ENCODE measurements at places on chromosomes 1 and 21. TPM values are rescaled to one million over a fixed set of nuclear protein-coding genes. Genes with fewer than 3 reads are reported as not detected.

DNA sequence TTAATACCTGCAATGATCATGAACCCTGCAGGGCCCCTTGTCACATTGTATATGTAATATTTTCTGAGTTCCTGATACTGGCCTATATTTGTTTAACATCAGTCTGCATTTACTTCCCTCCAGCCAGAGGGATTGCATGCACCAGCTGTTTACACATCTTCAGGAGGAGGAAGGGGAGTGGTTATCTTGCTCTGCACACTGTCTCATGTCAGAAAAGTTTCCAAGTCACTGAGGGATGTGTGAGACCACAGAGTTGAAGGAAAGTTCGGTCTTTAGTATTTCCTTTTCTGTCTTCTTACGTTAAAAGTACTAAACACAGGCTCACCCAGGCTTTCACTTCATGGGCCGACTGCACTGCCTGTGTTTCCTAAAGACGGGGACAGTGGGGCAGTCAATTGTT, 574.1 kb downstream of the LMO4 start:
- no peaks in the 10 kb centered on the region for H3K36me3 ChIP-seq
- H3K4me3 ChIP-seq, result no peak overlapping the region
- peak; percentile 59 for DNase-seq
- peak overlapping the region; percentile 1 for H3K27ac ChIP-seq
- peaks cover 12% of the 10 kb centered on the region for H3K4me1 ChIP-seq

FLG2 gene
- polyA plus RNA-seq, result 0.06 TPM

LCE2A gene
- polyA plus RNA-seq, result not detected

DNA sequence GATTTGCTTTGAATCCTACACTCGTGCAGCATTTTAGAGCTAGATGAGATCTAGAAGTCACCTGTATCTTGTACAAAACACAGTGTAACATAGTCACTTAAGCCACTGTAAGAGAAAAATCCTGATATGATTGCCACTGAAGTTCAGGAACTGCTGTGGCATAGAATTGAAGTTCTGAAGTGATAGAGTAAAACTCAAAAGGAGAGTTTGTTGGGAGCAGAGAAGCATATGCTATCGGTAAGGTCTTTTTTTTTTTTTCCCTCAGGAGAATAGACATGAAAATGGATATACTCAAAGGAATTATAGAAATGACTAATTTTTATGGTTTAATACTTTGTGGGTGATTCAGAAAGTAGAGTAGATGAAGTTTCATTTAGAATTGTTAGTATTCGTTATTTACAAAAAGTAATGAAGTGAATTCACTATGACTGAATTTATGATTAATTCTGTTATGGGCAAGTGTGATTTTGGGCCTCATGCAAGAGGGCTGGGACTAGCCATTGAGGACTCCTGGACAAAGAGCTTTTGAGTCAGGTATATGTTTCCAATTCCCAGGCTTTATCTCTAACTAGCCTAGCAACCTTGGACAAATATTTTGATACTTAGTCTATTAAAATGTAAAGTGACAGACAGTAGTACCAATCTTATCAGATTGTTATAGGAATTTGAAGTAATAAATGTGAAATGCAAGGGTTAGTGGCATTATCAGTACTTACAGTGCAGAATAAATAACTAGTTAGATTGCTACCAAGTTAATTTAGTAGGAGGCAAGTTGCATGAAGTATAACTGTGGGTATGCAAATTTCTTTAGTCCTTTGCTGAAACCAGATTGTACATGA, 3.1 kb downstream of the KCTD3 start:
- peak; percentile 58 for DNase-seq
- peaks cover 3% of the 10 kb centered on the region for H3K36me3 ChIP-seq
- peak overlapping the region; percentile 83 for H3K4me3 ChIP-seq
- H3K27me3 ChIP-seq, result no peaks in the 10 kb centered on the region

DNA sequence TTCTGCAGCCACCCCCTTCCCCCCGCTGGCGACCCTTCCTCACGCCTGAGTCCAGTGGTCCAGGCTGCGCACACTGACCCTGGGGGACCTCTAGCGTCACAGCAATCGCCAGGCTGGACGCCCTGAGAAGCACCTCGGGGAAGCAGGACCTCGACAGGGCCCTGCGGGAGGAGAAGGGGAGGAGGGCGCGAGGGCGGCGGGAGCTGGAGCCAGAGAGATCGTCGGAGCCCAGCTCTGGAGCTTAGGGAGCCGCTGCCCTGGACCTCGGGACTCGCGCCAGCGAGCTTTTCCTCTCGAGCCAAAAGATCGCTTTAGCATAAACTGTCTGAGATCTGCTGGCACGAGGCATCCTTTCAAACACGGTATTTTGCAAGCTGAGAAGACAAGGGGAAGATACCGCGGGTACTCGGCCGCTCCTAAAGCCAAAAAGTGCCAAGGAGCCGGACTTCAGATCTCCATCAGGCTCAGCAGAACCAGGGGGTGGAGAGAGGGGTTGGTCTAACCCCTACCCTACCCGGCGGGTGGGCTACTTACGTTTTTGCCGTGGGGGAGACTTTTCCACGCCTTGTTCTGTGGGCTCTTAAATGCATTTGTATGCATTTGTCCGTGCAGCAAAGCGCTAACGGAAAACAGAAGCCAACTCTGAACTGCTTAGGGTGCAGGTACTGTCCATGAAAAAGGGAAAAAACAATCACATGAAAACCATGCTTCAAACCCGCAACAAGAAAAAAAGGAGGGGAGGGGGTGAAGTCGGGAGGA, 586 bp downstream of the COL24A1 start:
- DNase-seq, result no peak
- H3K27ac ChIP-seq, result peak overlapping the region; percentile 48
- peaks cover 9% of the 10 kb centered on the region for H3K4me1 ChIP-seq

DNA sequence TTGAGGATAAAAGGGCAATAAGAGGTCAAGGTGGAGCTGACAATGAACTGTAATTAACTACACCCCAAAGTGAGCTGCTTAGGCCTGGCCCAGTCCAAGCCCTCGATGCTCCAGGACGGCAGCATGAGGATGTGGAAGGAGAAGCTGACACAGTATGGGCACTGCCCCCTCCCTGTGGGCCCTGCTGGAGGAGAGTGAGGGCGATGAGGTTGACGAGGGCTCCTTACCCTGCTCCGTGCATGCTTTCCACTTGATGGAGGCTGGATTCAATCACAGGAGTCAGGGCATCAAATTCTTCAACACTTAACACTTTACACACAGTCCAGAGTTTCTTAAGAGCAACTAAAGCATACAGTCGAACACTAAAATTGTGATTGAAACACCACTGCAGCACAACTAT, 32.4 kb downstream of the COA6 start:
- H3K36me3 ChIP-seq, result peaks cover 21% of the 10 kb centered on the region
- H3K27ac ChIP-seq, result no peak overlapping the region
- H3K4me1 ChIP-seq, result no peaks in the 10 kb centered on the region
- no peaks in the 10 kb centered on the region for H3K27me3 ChIP-seq
- DNase-seq, result no peak
- no peak overlapping the region for H3K4me3 ChIP-seq

DNA sequence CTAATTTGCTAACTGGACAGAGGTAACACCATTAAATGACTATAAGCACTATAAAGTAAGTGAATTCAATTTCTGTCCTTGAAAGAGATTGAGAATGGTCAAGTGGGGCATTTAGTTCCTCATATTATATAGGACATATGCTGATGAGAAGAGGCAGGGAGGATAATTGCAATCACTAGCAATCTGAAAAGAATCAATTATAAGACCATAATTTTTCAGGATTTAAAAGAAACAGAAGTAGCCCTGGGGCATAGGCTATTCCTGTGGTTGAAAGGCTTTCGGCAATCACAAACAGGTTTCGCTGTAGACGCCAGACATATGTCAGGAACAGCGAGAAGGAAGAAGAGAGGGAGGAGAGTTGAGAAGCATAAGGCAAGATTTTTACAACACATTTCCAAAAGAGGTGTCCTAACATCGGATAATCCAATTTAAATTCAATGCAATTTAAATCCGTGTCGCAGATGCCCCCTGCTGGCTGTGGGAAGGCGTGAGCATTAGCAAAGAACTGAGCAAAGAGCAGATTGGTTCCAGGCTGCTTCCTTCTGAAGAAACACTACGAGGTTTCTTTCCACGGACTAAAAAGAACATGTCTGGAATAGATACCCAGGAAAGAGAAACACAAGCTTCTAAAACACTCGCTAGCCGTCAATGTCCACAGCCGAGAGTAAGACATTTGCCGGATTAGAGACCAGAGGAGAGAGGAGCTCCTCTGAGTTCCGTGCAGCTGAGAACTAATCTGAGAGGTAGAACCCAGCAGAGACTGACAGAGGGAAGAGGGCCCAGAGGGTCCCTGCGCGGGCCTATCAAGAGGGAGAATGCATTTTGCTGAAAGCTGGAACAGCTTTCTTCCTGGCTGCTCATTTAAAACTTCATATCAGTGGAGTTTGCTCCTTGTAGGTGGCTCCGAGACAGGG, 27.9 kb downstream of the RGS5 start:
- no peaks in the 10 kb centered on the region for H3K36me3 ChIP-seq
- no peak overlapping the region for H3K27ac ChIP-seq
- DNase-seq, result peak; percentile 32
- H3K4me3 ChIP-seq, result no peak overlapping the region
- H3K4me1 ChIP-seq, result no peaks in the 10 kb centered on the region

OR2AK2 gene
- polyA plus RNA-seq, result not detected

DNA sequence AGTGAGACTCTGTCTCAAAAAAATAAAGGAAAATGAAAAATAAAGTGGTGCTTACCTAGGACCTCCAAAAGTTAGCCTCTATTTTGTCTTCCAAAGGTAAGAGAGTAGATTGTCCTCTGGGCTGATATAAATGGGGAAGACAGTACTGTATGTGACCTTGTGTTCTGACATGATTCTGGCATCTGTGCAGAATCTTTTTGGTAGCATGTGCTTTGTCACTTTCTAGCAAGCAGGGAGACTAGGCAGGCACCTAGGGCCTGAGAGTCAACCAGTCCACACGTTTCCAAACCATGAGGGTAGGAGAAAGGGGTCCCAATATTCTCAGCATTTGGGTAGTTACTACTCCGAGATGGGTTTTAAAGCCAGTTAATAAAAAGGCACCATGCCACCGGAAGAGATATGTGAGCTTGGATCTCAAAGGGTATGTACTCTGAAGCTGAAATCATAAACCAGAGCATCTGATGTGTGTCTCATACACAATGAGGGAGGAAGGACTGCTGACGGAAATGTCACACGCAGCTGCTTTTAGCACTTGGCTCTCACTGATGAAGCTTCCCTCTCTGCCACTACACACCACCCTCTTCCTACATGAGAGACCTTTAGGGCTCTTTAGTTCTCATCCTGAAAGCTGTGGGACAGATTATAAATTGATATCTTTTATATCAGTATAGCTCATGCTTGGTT, 27.0 kb upstream of the SLC16A1 start:
- H3K27ac ChIP-seq, result no peak overlapping the region
- H3K4me1 ChIP-seq, result no peaks in the 10 kb centered on the region
- H3K27me3 ChIP-seq, result no peaks in the 10 kb centered on the region
- no peaks in the 10 kb centered on the region for H3K36me3 ChIP-seq

- DNase-seq, result peak; percentile 11
- H3K4me3 ChIP-seq, result no peak overlapping the region
These were observed 107.3 kb upstream of the RUNX3 start for GRCh38 chr1:25037174-25038074.

C1QC gene
- polyA plus RNA-seq, result 79.1 TPM

NOS1AP gene
- polyA plus RNA-seq, result 2.7 TPM

DNA sequence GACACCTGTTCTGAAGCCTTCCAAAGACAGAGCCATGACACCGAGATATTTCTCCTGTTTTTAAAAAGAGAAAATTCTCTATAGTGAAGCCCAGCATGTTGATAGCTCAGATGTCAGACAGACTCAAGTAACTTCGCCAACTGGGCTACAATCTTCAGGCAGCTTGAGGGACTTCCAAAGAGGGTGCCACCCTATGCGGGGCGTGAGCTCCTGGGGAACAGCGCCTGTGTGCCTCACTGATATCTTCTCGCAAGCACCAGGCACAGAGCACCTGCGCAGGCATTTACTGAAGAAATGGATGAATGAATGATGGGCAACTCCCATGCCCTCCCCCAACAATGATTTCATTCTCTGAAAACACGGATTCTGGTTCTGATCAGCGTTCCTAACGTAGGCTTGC, 17.6 kb downstream of the RIPK4 start:
- H3K4me1 ChIP-seq, result peaks cover 28% of the 10 kb centered on the region
- H3K36me3 ChIP-seq, result peaks cover 84% of the 10 kb centered on the region
- H3K27ac ChIP-seq, result no peak overlapping the region
- H3K4me3 ChIP-seq, result no peak overlapping the region
- H3K27me3 ChIP-seq, result no peaks in the 10 kb centered on the region
- DNase-seq, result no peak

TMEM52 gene
- 18.5 TPM for polyA plus RNA-seq

MATN1 gene
- 0.30 TPM for polyA plus RNA-seq

GRCh38 chr1:1567891-1568291, 6.8 kb downstream of the SSU72 start:
- H3K36me3 ChIP-seq, result peaks cover 44% of the 10 kb centered on the region
- no peak overlapping the region for H3K4me3 ChIP-seq
- no peak for DNase-seq
- no peaks in the 10 kb centered on the region for H3K27me3 ChIP-seq
- peaks cover 1% of the 10 kb centered on the region for H3K4me1 ChIP-seq
- H3K27ac ChIP-seq, result no peak overlapping the region

DNA sequence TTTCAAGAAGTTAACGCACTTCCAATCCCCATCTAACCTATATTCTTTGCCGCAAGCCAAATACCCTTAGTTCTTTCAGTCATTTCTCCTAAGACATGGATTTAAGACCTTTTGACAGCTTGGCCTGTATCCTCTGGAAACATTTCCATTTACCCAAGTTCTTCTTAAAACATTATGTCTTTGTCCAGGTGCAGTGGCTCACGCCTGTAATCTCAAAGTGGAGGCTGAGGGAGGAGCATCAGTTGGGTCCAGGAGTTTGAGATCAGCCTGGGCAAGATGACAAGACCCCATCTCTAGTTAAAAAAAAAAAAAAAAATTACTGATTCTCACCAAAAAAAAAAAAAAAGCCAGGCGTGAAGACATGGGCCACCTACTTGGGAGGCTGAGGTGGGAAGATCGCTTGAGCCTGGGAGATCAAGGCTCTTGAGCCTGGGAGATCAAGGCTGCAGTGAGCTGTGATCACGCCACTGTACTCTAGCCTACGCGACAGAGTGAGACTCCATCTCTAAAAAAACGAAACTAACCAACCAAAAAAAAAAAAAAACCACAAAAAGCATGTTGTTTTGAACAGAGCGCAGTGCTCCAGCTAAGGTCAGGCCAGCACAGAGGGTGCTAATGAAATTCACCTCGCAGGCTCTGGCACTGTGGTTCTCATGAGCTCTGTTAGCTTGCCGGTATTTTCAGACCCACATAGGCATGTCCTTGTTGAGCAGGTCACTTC, 36.0 kb downstream of the NUAK2 start:
- no peaks in the 10 kb centered on the region for H3K36me3 ChIP-seq
- H3K27me3 ChIP-seq, result no peaks in the 10 kb centered on the region
- DNase-seq, result no peak

GRCh38 chr21:34887725-34888568, 161.2 kb downstream of the RUNX1 start:
- peaks cover 24% of the 10 kb centered on the region for H3K4me1 ChIP-seq
- peak; percentile 57 for DNase-seq
- peaks cover 44% of the 10 kb centered on the region for H3K27me3 ChIP-seq

MYOC gene
- 0.60 TPM for polyA plus RNA-seq

DNA sequence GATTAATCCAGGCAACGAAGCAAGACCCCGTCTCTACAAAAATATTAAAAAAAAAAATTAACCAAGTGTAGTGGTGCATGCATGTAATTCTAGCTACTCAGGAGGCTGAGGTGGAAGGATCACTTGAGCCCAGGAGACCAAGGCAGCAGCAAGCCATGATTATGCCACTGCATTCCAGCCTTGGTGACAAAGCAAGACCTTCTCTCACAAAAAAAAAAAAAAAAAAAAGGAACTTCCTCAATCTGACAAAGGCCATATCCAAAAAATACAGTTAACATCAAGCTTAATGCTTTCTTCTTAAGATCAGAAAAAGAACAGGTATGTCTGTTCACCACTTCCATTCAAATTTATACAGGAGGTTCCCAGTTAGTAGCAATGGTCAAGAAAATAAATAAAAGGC, 54.4 kb downstream of the EVI5 start:
- no peaks in the 10 kb centered on the region for H3K27me3 ChIP-seq
- H3K4me3 ChIP-seq, result no peak overlapping the region
- DNase-seq, result no peak

C4BPA gene
- 0.04 TPM for polyA plus RNA-seq

Data from large intestine (tissue), 12 donors.